Activated CD4-positive, alpha-beta T cell treated with anti-CD3 and anti-CD28 coated beads, Interleukin-2, amount 50 U/mL, for 48 hours (primary cell): ENCODE measurements at places on chromosomes 11 and 22.

GRCh38 chr22:40410272-40410671 is 39.9 kb downstream of the SGSM3 start:
- no peak for DNase-seq

DNA sequence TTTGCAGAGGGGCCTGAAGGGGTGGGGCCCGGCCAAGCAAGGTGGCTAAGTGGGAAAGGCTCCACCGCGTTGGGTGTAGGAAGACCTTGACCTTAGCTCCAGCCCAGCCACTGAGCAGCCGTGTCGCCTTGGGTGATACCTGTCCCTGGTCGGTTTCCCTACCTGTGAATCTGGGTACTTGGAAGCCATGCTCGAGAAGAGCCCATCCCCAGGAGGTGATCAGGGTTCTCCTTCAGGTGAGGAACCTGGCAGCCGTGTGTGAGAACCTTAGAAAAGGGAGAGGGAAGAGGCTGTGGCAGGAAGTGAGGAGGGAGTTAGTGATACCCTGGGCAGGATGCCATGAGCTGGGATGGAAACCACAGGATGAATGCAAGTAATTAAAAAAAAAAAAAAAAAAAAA is 21.6 kb downstream of the PPARA start:
- no peak for DNase-seq

DNA sequence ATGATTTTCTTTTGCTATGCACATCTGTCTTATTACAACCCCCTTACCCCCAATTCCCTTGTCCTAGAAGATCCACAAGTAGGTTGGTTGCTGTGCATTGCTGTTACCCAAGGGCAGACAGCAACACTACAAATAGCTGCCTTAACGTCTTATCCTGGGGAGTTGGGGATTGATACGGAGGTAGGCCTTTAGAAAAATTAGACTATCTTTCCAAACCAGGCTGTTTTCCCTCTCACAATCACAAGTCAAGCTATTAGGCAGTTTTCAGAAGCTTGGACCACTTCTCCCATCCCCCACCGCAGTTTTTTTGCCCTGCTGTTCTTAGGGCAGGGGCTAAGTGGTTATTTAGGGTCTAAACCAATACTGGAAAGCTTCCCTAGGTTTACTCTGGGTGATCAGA is 2.8 kb upstream of the PHLDB1 start:
- DNase-seq: no peak

GRCh38 chr11:94676814-94677213 is 91.3 kb upstream of the AMOTL1 start:
- no peak for DNase-seq

GRCh38 chr11:128473636-128474035 is 113.7 kb downstream of the ETS1 start:
- peak; percentile 41 for DNase-seq

GRCh38 chr11:11841116-11841722 is 553 bp upstream of the USP47 start:
- no peak for DNase-seq

DNA sequence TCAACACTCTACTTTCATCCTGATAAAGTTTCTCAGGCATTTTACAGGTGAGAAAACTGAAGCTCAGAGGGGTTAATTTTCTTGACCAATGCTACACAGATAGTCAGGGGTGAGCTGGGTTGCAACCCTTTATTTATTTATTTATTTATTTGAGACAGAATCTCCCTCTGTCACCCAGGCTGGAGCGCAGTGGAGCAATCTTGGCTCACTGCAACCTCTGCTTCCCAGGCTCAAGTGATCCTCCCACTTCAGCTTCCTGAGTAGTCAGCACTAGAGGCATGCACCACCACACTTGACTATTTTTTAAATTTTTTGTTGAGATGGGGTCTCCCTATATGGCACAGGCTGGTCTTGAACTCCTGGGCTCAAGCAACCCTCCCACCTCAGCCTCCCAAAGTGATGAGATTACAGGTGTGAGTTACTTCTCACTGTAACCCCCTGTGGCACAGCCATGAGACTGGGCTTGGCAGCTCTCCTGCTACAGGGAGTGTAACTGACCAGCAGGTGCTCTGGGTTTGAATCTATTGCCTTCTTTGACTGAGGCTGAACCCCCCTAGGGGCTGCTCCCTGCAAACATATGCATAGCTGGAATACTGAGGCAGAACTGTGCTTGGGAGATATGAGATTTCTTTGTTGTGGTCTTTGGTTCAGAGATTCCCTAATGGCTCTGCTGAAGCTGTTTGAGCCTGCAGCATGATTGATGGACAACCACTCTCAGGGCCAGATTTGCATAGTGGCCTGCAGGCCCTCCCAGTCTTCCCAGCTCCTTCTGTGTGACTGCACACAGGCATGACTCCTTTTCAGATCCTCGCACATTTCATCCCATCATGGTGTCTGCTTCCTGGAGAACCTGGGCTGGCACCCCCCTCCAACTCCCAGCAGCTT is 6.1 kb downstream of the C11orf96 start:
- no peak for DNase-seq

DNA sequence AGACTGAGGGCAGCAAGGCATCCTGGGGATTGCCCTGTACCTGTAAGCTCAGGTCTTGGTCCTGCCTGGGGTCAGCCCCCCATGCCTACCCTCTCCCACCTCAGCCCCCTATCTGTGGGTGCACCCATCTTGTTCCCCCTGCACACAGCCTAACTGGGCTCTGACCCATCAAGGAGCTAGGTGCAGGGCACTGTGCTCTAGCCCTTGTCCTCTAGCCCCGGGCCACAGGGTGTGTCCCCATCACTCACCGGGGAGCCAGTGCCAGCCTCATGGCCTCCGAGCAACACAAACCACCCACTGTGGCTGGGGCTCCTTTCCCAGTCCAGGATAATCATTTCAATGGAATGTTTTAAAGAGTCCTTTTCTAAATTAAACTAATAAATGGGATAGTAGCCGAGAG is 293.9 kb upstream of the PLET1 start:
- DNase-seq: no peak

- no peak for DNase-seq
Measured at GRCh38 chr11:75589933-75590332, 27.9 kb downstream of the SERPINH1 start.

- DNase-seq: no peak
Measured at GRCh38 chr22:27507935-27508526, 293.5 kb downstream of the MN1 start.
